ENCODE measurements at places on chromosomes 5 and 9. TPM values are rescaled to one million over a fixed set of nuclear protein-coding genes. Genes with fewer than 3 reads are reported as not detected.

The NEK6 gene
- total RNA-seq, result 84.5 TPM

The KDM3B gene
- 16.3 TPM for total RNA-seq

The IFNA2 gene
- total RNA-seq, result not detected

The ANKH gene
- total RNA-seq, result 75.9 TPM

The ERP44 gene
- 16.0 TPM for total RNA-seq

Measured in left lobe of liver (tissue), 2 donors.